ENCODE measurements at places on chromosomes 4 and X.

DNA sequence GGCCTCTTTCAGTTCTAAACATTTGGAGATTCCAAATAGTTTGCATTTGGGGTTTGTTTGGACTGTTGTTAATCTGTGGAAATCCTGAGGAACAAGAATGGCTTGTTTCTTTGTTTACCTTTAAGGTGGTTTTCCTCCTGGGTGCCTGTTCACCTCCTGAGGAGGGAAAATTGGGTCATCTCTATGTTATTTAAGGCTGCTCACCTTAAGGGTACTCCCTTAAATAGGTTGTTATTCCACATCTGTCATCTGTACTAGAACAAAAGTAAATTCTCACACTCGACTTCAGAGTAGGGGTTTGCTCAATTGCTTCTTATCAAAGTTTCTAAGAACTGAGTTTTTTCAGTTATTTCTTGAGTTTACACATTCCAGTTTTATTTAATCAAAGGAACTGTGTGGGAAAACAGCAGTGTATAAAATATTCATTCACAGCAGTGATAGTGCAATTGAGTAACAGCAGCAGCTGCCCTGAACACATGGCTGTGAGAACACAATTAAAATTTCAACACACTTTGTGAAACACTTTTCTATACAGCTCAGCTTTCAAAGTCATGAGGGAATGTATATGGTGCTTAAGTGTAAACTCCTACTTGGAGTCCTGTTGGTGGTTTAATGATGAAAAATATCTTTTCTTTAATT, 238.5 kb upstream of the PGRMC2 start:
- DNase-seq, result no peak

GRCh38 chr4:95102162-95102790, 344.5 kb downstream of the BMPR1B start:
- no peak for DNase-seq

GRCh38 chrX:109614951-109615350, 10.0 kb downstream of the KCNE5 start:
- DNase-seq, result no peak

- no peak for DNase-seq
Observed at GRCh38 chr4:87053176-87053658, 118.4 kb downstream of the AFF1 start.

GRCh38 chr4:141548791-141549190, 87.6 kb upstream of the IL15 start:
- no peak for DNase-seq

DNA sequence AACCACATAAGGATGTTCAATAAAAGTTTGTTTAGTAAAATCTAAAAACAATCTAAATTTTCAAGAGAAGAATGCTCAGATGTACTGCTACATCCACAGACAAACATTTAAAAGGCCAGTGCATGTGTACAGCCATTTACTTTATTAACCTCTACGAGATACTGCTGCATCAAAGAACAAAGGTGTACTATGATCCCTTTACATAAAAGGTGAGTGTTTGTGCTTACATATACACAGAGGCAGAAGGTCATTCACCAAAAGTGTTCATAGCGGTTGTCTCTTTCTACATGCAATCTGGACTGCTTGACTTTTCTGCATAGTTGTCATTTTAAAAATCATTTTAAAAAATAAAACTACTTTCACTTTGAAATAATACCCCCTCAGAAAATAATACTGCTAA, 81.7 kb downstream of the AFAP1 start:
- DNase-seq, result no peak

GRCh38 chrX:136260776-136261175, 9.6 kb upstream of the MAP7D3 start:
- no peak for DNase-seq

DNA sequence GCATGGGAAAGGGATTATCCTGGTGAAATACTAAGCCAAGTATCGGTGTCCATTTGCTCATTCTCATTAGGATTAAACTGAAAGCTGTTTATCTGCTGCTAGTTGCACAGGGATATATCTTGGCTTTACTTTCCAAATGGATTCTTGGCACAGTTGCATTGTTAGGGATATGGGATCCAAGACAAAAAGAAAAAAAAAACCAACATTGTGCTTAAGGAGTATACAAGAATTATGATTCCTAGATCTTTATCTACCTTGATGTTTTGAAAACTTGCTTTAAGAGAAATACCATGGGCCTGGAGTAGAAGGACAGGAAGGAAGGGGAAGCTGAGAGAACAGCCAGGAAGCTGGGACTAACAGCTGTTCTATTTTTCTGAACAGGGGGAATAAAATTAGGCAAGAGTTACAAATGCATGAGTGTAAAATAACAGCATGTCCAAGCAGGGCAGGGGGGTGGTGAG, 107.6 kb downstream of the ATXN3L start:
- no peak for DNase-seq

DNA sequence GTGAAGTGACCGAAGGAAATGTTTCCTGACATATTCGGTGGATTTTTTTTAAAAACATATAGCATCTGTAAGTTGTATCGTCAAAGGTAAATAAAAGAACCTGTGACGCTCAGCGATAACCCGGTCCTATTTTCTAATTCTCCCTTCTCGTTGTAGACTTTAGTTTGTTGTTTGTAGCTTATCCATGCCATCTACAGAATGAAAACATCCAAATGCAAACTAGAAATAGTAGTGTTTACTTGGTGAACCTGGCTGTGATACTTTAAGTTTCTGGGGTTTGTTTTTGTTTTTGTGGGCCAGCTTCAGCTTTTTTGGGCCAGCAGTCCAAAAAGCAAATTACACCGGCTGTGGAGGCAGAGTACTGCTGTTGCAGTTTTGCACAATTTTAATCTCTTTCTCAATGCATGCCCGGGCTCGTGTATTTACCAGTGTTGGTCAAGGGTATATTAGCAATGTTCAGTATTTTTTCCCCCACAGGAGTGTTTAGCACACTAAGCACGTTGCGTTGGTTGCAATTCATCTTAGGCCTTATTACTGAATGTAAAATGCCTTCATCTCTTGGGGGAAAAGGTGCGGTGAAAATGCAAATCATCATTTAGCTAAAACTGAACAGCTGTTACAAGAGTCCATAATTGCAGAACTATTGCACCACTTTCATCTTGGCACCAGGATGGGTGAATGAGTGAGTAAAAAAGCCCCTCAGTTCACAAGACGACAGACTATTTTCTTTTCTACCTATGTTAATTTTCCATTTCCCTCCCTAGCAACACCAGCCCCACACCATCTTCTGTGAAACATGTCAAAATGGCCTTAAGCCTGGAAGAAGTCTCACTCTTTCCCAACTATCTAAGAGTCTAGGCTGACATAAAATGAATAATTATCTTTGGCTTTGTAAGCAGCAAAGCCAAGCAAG, 1.7 kb upstream of the CNOT6L start:
- no peak for DNase-seq

DNA sequence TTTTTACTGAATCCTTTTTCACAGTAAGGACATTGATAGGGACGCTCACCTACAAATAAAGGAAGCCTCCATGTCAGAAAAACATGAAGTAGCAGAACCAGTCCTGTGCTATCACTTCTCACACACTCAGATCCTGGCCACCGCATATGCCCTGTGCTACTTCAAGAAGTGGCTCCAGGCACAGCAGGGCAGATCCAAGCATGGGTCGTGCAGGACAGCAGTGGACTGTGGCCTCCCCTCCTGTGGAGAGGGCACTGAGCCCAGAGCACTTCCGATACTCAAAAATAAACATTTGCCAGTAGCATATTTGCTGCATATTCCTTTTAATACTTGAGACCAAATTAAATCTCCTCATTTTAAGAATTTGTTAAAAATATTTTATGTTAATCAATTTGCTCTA, 167.9 kb downstream of the PRDM5 start:
- no peak for DNase-seq

- no peak for DNase-seq
Observed at GRCh38 chrX:138930583-138930945, 219.0 kb upstream of the FGF13 start.

DNA sequence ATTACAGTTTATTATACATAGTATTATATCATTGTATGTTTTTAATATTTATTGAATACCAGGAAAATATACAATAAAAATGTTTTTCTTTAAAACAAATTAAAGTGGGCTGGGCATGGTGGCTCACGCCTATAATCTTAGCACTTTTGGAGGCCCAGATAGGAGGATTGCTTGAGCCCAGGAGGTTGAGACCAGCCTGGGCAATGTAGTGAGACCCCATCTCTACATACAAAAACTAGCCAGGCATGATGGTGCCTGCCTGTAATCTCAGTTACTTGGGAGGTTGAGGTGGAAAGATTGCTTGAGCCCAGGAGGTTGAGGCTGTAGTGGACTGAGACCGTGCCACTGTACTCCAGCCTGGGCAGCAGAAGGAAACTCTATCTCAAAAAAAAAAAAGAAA, 38.3 kb upstream of the PDS5A start:
- DNase-seq, result no peak

DNA sequence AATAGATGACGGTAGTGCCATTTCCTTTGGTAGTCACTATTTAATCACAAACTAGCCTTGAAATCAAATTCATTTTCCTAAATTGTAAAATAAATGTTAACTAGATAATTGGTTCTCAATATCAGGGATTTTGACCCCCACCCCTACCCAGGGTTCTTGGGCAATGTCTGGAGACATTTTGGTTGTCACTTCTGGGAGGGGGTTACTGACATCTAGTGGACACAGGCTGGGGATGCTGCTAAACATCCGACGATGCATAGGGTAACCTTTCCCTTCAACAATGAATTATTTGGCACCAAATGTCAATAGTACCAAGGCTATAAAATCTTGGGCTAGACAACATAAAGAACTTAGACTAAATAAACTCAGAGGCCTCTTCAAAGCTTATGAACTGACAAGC, 285.8 kb upstream of the TRPC5 start:
- no peak for DNase-seq

GRCh38 chr4:77819404-77819842, 255 bp upstream of the CNOT6L start:
- peak; percentile 84 for DNase-seq

DNA sequence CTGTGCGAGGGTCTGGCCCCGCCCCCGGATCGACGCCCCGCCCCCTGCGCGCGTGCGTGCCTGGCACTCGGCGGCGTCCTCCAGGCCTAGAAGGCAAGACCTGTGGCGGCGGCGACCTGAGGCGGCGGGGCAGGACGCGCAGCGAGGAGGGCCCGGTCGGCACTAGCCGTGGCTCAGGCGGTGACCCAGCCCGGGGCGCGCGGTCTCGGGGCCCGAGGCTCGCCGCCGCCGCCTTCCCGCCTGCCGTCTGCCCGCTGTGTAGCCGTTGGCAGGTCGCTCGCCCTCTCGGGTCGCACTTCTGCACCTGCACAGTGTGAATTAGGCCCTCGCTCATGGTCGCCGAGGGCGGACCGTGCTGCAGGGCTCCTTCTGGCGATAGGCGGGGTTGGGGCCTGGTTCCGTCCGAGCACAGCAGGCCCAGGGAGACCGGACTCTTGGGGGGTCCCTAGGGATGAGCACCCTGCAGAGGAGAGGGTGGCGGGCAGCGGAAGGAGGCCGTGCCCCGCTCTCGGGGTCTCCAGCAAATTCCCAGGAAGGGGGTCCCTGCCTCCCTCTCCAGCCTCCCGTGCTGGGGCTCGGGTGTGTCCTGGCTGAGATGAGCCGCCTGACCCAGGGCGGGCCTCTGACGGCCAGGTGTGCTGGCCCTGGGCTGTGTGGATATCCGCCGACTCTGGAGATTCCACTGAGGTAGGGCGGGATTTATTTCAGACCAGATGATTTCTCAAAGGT, 557 bp upstream of the FAM53A start:
- DNase-seq, result peak; percentile 78

- no peak for DNase-seq
Observed at GRCh38 chr4:187302457-187303150, 578.9 kb upstream of the FAT1 start.

DNA sequence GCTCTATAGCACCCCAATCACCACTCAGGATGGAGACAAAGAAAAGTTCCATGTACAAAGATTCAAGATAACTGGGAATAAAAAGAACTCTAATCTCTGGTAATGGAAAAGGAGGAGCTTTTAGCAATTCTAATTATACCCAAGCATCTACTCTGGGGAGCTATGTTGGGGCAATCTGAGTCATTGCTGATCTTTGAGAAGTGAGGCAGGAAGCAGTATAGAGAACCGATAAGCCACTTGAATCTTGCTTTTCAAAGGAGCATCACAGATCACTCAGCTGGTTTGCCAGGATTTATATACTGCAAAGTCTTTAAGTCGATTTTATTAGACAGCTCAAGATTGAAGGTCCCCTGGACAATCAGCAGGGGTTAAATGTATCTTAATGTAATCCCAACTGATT, 220.0 kb downstream of the ENOX2 start:
- DNase-seq, result no peak

DNA sequence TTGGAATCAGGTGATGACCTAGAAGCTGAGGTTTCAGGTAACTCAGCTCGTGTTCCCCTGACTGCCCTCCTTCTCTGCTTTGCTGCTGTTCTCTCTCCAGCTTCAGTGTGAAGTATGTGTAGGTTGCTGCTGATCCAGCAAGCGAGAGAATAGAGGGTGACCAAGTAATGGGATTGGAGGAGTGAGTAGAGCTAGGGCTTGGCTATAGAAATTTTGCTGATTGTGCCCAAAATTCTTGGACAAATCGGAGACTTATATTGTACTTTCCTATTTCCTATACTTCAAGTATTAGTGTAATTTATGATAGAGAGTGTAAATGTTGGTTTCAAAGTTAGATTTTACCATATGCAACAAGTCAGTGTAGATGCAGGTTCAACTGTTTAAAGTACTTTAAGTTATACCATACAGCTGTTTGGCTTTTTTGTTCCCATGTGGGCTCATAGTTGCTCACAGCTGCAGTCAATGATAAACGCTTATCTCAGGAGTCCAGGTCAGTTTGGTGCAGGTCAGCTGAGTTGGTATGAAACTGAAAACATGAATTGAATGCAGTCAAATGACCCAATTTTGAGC, 48.0 kb downstream of the RAPGEF2 start:
- DNase-seq, result no peak

DNA sequence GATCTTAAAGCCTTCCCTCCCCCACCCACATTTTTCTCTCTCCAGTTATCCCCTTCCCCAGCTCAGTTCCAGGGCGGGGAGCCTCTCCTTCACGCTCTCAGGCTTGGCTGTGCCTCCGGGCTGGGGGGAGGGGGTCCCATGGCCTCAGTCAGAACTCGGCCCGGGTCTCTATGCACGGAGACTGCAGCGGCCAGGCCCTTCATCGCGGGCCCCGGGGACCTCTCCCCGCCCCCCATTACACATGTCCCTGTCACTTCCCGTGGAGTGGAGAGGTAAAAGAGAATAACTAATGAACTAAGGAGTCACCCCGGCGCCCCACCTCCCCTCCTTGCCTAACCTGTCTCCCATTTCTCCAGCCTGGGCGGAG, 838 bp upstream of the PRICKLE3 start:
- no peak for DNase-seq

DNA sequence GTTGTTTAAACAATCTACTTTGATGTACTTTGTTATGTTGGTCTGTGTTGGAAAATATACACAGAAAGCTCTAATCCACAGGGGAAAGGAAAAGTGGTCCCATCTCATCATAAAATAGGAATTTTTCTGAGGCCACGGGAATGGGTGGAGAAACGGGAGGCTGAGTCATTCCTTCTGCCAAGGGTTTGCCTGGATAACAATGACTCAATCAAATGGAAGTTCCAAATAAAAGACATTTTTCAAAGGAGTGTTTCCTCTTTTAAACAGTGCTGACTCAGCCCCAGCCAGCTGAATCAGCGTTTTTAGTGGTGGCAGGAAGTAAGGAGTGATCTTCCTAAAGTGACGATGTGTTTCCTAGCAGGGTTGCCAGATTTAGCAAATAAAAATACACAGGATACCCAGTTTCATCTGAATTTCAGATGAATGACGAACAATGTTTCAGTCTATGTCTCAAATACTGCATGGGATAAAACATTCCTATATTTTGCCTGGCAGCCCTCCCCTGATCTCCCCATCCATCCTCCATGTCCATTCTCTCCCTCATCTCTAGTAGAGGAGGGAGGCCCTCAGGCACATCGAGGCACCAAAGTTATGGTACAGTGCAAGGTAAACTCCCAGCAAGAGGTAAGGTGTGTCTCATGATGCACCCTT, 345.4 kb upstream of the GATB start:
- no peak for DNase-seq
